ENCODE measurements at places on chromosomes 2 and 18.

DNA sequence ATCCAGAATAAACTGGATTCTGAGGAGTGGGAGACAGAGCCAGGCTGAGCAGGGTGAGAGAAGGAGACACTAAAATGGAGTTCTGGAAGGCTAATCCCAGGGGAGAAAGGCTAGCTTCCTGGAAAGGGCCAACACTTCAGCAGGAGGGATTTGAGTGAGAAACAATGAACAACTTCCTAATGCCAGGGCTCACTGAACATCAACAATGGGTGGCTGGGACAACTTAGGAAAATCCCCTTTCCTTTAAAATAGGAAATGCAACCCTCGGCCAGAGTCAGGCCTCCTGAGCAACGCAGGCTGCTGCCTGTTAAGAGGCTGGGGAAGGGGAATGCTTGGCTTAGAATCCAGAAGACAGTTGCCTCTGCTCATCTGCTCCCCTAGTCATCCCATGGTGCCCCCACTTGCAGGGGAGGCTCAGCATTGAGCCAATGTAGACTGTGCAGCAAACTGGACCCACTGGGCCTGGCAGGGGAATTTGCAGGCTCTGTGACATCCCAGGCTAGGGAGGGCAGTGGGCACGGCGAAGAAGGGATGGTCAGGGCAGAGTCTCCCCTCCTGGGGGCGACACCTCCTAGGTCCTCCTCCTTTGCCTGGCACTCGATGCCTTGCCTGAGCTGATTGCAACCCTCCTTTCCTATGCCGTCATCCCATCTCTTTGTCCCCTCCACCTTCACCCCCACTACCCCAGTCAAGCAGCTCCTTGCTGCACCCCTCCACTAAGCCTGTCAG, 182.5 kb downstream of the TNS1 start:
- no peak for DNase-seq

DNA sequence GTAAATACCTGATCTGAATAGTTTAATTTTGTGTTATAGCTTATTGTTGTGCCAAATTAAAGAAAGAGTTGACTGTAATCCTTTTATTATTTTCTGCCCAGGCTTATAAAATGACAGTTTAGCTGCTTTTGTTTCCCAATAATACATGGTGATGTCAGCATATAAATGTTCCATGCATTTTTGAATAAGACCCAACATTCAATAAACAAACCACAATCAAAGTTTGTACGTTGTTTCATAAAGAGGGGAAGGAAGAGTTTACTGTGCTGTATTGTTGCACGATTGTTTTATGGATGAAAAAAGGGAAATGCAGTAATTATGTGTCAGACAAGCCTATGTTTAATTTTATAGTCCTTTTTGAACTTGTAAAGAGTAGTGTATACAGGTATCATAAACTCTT, 177.2 kb upstream of the SCN7A start:
- no peak for DNase-seq

DNA sequence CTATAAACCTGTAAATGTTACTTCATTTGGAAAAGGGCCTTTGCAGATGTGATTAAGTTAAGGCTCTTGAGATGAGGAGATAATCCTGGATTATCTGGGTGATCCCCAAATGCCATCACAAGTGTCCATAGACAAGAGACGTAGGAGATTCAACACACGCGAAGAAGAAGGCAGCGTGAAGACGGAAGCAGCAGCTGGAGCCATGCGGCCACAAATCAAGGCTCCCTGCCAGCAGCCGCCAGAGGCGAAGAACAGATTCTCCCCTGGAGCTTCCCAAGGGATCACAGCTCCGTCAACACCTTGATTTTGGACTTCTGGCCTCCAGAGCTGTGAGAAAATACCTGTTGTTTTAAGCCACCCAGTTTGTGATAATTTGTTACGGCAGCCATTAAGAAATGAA, 11.0 kb upstream of the VAPA start:
- no peak for DNase-seq

DNA sequence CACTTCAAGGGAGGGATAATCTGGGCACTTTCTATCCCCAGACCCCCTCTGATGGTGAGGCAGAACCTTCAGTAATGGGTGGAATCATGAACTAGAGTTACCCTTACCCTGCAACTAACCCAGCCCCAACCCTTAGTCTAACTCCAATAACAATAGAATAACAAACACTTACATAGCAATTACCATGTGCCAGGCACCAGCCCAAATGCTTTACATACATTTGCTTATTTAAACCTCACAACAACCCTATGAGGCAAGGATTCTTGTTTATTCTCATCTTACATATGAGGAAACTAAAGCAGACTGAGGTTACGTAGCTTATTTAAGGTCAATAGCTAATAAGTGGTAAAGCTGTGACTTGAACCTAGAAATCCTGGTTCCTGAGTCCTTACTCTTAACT, 132.8 kb downstream of the CYP26B1 start:
- no peak for DNase-seq

DNA sequence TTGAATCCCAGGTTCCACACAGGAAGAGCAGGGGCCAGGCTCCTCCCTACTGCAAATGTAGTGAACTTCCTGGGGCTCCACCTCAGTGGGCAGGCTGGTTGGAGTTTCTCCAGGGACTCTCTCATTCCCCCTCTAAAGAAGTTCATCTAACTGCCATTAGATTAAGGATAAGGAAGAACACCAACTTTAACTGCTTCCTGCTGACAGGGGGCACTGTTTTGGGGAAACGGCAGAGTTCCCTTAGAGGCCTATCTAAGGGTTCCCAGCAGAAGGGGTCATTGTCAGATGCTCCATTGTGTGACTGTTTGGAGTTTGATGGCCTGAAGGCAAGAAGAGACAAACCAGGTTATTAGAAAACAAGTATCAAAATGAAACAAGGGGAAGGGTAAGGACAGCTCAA, 2159.7 kb upstream of the PIK3C3 start:
- DNase-seq: no peak

DNA sequence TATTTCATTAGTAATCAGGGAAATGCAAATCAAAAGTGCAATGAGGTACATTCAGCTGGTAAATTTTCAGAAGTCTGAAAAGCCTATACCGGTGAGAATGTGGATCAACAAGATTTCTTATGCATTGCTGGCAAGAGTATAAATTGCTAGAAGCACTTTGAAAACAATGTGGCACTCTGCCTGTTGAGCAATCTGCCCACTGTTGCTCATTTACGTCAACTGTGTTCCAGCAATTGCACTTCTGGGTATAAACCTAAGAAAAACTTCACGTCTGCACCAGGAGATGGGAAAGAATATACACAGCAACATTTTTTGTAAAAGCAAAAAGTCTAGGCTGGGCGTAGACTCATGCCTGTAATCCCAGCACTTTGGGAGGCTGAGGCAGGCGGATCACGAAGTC, 40.8 kb downstream of the MTERF4 start:
- no peak for DNase-seq

DNA sequence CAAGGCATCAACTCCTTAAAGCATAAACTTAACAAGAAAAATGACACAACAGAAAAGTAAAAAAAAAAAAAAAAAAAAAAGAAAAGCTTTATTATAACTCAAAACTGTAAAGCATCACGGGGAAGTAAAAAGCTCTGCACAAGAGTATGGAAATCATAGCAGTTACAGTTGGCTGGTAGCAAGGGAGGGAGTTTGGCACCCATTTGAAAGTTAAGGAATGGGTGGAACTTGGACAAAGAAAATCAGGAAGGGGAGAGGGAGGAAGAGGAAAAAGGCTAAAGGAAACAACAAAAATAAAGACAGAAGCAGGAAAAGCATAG, 8.6 kb downstream of the KLF7 start:
- no peak for DNase-seq

GRCh38 chr2:150853263-150853662, 365.8 kb upstream of the RND3 start:
- no peak for DNase-seq

- DNase-seq: no peak
Observed at GRCh38 chr2:121004359-121004758, 268.7 kb downstream of the GLI2 start.

DNA sequence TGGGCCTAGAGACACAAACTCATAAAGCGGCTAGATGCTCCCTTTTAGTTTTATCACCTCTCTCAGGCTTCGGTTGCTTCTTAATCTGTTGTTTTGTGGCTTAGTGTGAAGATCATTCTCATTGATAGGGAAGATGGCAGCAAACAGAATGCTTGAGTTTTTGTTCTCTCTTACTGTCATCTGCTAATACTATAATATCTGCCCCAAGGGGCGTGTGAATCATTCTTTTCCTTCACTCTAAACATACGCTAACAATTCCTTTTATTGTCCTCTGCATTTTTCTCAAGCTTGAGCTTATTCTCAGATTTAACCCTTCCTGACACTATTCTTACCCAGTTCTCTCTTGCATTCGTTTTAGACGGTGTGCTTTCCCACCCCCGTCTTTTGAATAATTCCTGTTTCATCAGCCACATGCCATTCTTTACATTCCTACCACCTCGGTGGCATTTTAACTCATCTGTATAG, 323.9 kb upstream of the NRP2 start:
- no peak for DNase-seq

GRCh38 chr18:24111936-24112335, 26.9 kb upstream of the CABYR start:
- DNase-seq: no peak

DNA sequence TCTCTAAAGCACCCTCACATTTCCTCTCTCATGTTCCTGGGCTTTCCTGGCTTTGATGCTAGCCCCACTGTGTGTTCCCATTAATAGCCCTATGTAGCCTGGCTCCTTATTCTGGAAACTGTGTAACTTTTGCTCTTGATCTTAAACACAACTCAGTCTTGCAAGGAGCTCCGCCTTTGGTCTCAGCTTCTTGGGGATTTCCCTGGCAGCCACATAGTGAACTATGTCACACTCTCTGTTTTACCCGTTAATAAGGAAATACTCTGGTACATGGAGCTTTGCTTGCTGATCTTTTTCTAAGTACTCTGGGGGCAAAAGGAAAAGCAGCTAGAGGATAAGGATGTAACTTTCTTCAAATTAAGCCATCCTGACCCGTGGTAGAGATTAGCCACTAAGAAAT, 259.3 kb downstream of the NEDD4L start:
- no peak for DNase-seq

- DNase-seq: no peak
Observed at GRCh38 chr2:180524499-180524898, 455.9 kb upstream of the UBE2E3 start.

DNA sequence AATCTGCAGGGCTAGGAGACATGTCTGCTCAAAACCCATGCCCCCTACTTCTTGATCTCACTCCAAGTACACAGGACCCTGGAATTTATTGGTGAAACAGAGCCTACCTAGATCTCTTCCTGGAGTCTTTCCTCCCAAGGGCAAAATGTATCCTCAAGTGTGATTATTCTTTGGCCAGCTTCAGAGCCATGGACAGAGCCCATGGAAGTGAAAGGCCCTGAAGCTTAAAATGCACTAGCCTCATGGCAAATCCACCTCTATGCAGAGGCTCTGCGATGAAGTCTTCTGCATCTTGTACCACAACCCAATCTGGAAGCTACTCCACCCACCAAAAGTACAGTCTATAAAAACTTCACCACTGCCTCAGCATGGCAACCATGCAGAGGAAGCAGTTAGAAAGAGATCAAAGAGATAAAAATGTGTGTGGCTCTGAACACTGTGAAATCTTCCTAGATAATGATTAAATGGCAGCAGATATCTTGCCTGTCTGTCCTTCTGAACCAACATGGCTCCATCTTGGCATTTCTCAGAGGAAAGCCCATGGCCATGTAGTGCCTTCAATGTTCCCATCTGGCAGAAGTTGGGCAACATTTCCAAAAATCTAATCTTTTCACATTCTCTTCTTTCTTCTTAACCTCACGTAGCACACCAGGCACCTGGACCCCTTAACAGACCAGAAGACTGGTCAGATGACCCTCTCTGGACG, 142.9 kb upstream of the KLF7 start:
- no peak for DNase-seq

DNA sequence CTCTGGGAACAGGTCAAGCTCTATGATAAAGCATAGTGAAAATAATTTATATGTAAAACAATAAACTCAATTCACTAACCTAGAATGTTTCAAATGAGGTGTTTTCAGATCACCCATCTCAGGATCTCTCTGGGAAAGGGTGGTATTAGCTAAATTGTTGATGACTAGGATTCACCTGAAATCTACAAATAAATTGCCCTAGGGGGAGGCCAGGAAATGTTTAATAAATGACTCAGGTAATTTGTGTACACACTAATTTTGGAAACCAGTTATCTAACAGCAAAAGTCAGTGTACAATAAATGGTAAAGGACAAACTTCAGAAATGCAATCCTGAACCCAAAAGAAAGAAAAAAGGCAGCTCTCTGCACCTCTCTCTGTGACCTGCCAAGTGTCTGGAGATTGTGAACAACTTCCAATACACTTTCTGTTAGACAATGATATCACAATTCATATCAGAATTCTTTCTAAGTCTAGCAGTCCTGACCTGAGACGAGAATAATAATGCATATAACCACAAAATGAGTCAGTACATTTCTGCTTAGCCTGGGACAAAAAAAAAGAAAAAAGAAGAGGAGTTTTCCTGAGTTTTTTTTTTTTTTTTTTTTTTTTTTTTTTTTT, 760.0 kb downstream of the EPHA4 start:
- DNase-seq: no peak

- DNase-seq: no peak
Observed at GRCh38 chr2:217396165-217396564, 536.3 kb upstream of the TNP1 start.

DNA sequence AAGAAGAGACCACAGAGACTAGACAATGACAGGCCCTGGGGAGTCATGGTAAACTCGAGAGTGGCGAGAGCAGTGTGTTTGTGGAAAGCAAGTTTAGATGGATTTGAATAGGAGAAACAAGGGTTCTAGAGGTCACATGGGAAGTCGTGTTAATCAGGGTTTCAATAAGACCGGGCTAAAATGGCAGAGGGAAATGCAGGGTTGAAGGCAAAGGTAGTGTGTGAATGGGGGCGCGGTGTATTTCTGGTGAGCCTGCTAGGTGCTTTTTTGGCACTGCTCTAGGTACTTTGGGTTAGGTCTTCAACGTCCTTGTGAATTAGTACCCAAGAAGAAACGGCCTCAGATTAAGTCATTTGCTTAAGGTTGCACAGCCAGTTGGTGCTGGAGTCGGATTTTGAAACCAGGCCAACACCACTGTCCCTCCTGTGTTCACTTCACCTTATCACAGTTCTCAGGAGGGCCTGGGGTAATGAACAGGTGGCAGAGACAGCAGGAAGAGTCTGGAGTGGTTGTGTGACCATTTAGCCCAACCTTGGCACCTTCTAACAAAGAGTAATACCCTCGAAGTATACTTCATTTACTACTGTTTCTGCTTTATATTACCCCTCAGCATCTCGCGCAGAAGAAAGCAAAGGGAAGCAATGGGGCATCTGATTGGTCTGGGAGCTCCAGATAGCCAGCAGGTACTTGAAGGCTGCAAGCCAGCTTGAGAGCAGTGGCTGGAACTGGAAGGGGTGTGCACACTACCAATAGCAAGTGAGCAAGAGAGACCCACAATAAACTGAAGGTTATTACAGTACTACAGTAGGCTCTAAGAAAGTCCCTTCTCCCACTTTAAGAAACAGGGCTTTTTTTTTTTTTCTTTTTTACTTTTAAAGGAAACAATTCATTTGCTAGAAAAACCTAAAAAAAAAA, 33.4 kb upstream of the GAREM2 start:
- no peak for DNase-seq

DNA sequence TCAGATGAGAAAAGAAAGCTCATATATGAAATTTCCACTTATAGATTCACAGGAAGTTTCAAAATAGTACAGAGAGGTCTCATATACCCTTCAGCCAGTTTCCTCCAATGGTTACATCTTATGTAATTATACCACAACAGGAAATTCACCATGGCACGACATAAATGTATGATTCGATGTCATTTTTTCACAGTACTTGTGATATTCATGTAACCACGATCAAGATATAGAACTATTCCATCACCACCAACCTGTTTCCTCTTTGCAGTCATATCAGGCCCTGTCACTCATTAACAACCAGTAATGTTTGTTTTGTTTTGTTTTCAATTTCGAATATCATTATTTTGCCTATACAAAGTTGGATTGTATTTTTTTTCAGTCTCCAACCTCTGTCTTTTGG, 314.3 kb upstream of the POU3F3 start:
- no peak for DNase-seq

Measured in activated CD4-positive, CD25-positive, alpha-beta regulatory T cell treated with anti-CD3 and anti-CD28 coated beads, Interleukin-2, amount 50 U/mL, for 16 hours (primary cell).